ENCODE measurements at places on chromosomes 4 and X.

DNA sequence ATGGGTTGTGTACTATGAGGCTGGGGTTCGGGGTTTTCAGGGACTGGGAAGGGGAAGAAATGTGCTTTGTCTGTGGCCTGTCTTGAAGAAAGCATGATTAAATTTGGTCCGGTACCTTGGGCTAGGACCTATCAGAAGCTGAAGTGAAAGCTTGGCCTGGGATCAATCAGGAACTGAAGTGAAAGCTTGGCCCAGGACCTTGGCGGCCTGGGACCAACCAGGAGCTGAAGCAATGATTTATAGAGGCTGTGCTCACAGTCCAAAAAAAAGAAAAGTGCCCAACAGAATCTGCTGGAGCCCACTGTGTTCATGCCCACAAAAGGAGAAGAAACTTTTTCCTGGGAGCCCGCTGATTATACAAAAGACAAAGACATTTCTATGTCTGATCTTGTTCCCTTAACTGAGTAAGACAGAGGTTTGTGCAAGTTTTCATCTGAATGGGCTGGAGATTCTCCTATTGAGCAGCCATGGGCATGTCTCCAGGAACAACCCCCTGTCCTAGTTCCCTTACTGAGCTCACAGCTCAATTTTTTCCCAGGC, 1427.9 kb downstream of the FAM133A start:
- DNase-seq, result no peak

GRCh38 chr4:42144028-42144427, 8.4 kb downstream of the BEND4 start:
- DNase-seq, result no peak

DNA sequence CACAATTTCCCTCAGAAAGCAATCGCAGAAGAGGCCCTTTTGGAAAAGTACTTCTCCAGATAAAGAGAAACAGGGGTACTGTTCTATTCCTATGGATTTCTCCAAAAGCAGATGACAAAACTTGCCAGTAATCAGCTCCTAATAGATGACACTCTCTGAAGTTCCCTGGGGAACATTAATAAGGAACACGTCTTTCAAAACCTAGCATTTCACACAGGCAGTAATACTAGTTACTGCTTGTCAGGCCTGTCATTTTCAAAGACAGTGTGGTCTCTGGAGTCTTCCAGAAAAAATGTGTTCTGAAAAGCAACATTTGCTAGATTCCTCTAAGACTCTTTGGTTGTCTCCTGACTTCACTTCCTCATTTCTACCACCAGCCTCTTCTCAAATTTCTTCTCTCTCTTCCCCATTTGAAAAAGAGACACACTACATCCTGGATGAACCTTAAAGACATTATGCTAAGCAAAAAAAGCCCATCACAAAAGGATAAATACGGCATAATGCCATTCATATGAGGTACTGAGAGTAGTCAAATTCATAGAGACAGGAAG, 47.3 kb downstream of the CHRDL1 start:
- no peak for DNase-seq

DNA sequence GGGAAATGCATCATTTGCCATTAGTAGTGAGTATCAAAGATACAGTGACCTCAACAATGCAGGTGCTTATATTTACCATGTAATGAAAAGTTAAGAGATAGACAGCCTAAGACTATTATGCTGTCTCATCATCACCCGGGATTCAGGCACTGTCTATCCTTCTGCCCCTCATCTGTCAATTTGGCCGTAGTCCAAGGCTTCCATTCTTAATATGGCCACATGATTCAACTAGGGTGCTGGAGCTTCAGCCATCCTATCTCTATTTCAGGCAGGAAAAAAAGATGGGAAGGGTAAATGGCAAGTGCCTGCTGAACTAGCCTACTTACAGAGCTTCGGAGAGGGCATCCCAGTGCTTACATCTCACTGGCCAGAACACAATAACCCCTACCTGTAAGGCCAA, 196.7 kb upstream of the LNX1 start:
- no peak for DNase-seq

DNA sequence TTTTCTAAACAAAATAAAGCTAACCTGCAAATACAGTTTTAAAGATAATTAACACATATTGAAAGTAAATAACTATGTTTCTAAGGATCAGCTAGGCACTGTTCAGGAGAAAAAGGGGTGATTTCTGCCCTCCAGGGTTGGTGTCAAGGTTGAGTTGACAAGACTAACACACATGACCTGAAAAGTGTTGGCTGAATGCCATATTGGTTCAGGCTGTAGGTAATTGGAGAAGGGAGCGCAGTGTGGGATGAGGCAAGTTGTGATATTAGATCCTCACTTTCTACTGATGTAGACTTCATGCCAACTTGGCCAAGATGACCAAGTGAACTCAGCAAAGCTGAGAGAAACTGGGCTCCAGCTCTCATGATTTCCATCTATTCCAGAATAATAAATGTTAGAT, 42.2 kb downstream of the PPM1K start:
- no peak for DNase-seq

DNA sequence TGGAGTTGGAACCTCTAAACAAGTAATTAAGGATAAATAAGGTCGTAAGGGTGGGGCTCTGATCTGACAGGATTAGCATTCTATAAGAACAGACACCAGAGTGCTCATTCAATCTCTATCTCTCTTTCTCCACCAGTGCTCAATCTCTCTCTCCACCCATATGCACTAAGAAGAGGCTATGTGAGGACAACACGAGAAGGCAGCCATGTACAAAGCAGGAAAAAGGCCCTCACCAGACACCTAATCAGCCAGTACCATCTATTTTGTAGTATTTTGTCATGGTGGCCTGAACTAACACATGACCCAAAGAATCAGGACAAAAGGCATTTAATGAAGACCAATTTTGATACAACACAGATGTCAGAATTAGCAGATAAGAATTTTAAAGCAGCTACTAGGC, 16.8 kb downstream of the RFC1 start:
- DNase-seq, result no peak

DNA sequence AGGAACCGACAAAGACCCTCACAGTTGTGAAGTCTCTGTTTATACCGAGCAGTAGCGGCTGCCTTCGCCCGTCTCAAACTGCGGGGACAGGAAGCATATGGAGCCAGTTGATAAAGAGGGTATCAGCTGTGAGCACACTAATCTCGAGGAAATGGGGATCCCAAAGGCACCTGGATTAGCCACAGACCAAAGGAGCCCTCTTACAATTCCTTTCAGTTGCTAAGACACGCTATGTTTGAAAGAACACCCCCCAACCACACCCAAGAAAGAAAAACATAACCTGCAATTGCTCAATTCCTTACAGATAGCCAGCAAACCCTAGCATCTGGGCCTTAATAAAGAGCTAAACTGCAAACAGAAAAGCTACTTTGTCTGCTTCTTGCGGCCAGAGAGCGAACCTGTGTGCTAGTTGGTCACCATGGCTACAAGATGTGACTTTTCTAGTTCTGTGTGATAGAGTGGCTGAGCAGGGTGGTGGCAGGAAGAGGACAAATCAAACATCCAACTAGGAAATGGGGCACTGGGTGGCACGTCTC, 23.3 kb upstream of the CHRNA9 start:
- DNase-seq, result no peak

DNA sequence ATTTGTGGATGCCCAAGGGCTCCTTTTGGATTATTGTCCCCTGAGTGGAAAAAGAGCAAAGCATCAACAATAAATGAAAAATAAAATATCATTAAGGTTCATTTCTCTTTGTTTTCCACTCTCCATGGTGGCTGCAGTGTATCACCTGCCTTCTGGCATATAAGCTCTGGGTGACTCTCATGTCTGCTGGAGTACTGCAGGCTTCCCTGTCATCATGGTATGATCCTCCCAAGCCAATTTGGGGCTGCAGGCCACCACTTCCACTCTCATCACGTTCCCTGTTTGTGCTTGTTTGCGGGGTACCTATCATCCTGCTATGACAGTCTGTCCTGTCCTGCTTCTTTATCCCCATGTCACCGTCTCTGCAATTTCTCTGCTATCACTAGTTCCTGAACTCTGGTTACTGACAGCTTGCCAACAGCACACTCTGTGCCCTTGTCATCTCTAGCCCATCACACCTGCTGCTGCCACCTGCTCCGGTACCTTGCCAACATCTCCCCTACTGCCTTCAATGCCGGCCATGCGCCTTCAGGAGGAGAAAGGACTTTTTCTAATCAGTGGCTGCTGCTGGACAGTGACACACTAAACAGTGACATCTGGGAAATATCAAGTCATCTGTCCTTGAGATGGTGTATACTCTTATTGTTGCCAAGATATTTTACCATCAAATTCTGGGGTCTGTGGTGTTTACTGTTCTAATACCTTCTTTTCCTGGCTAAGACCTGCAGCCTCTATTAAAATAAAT, 23.0 kb upstream of the FGF5 start:
- DNase-seq, result no peak

DNA sequence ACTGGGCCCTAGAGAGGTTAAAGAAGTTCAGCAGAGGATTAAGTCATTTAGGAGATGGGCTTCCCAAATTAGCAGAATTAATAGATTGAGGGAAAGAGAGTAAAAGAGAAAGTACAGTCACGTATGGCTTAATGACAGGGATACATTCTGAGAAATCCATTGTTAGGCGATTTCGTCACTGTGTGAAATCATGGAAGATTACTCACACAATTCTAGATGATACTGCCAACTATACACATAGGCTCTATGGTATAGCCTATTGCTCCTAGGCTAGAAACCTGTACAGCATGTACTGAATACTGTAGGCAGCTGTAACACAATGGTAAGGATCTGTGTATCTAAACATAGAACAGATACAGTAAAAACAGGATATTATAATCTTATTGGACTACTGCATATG, 180.6 kb downstream of the RNF150 start:
- DNase-seq, result no peak

GRCh38 chr4:113311047-113311446, 261.6 kb downstream of the ANK2 start:
- no peak for DNase-seq

- DNase-seq, result no peak
Measured at GRCh38 chr4:53963336-53963735, 101.1 kb downstream of the CHIC2 start.

DNA sequence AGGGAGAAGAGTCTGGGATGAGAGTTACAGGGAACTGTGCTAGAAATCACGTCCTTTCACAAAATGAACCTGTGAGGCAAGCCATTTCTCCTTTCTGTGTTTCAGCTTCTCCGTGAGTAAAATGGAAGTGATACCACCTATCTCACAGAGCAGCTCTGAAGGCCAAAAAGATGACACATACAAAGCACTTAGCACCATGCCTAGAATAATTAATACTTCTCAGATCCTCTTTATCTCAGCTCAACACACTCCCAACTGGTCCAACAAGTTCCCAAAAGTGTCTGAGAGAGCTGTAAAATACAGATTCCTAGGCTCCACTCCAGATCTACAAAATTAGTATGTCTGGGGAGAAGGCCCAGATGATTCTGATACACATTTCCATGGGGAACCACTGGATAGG, 38.3 kb downstream of the LHFPL1 start:
- DNase-seq, result no peak

DNA sequence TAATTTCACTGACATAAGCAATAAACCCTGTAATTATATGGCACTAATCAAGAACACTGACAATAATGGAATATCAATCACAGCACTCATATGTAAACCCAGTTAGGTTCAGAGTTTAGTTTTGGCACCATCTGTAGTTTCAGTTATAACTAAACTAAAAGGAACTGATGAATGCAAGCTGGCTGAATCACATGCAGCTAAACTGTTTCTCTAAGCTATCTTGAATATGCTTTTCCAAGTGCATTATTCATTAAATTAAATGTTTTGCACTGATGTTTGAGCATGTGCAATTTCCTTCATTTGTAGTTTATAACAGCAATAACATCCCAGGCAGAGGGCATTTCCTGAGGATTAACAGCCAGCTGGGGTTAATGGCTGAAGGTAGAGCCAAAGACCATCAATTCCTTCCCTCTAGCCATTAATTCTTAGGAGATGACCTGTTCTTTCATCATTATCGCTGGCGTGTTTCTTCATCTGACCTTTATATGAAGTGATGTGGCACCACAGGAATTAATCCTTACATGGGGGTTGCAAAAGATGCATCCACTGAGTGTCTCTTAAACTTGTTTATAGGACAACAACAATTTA, 562.8 kb upstream of the IGFBP7 start:
- no peak for DNase-seq

GRCh38 chr4:101014417-101014816, 332.9 kb downstream of the PPP3CA start:
- no peak for DNase-seq

DNA sequence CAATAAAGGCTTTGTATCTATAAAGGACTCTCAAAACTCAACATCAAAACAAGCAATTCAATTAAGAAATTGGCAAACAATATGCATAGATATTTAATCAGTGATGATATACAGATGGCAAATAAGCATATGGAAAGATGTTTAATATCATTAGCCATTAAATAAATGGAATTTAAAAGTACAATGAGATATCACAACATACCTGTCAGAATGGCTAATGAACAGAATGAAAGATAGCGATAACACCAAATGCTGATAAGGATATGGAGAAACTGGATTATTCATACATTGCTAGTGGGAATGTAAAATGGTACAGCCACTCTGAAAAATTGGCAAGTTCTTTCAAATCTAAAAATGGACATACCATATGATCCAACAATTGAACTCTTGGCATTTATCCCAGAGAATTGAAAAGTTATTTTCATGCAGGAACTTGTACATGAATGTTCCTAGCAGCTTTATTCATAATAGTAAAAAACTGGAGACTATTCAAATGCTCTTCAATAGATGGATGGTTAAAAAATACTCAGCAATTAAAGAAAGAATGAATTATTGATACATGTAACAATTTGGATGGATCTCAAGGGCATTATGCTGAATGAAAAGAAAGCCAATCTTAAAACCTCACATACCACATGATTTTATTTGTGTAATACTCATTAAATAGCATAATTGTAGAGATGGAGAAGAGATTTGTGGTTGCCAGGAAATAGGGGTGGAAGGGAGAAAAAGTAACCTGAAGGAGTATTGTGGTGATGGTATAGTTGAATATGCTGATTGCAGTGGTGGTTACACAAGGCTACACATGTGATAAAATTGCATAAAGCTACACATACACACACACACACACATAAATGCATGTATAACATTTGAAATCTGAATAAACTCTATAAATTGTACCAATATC, 45.9 kb upstream of the ALG13 start:
- no peak for DNase-seq
